Thyroid gland (tissue), 4 donors: ENCODE measurements at places on chromosomes 7 and 10. TPM values are rescaled to one million over a fixed set of nuclear protein-coding genes. Genes with fewer than 3 reads are reported as not detected.

GRCh38 chr7:2608921-2609411 is 22.8 kb upstream of the TTYH3 start:
- no peak for DNase-seq

- DNase-seq = no peak
Measured at GRCh38 chr7:103928581-103928980, 60.9 kb downstream of the RELN start.

DNA sequence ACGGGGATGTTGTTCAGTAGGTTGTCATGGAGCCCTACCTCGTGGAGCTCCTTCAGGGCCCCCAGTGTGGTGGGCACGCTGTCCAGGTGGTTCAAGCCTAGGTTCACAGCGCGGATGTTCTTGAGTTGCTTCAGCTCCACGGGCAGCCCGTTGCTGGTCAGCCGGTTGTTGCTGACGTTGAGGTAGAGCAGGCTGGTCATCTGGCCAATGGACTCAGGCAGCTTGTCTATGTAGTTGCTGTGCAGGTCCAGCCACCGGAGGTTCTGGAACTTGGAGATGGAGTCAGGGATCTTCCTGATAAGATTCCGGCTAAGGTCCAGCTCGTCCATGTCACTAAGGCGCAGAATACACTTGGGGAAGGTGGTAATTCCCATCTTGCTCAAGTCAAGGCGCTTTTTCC is 26.0 kb downstream of the LRRC18 start:
- DNase-seq = no peak

GRCh38 chr7:44920119-44920518 is 34.8 kb upstream of the PURB start:
- no peak for DNase-seq

- DNase-seq = no peak
Measured at GRCh38 chr7:155517969-155518368, 28.4 kb downstream of the CNPY1 start.

Gene HMX2
- total RNA-seq = not detected

DNA sequence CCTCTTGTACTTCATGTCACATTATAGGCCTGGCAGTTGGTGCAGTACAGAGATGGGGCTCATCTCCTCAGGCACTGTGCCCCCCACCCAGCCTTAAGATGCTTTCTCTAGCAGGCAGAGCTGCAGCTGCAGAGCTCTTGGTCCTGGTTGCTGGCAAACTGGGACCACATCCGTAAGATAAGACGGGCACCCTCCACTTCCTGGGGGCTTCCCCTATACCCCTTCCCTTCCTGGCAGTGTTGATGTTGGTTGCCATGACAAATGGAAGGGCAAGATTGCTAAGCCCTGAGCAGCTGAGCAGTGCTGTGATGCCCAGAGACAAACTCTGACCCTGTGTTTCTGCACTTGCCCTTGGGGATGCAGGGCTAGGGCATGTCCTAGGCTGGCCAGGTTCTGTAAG is 103.4 kb upstream of the ANLN start:
- DNase-seq = no peak

- no peak for DNase-seq
Measured at GRCh38 chr7:34373940-34374339, 284.1 kb upstream of the NPSR1 start.

- DNase-seq = no peak
Measured at GRCh38 chr10:118027397-118027796, 19.3 kb downstream of the RAB11FIP2 start.

Gene PNLIP
- not detected for total RNA-seq

GRCh38 chr7:111872450-111873325 is 310.4 kb upstream of the IMMP2L start:
- no peak for DNase-seq

DNA sequence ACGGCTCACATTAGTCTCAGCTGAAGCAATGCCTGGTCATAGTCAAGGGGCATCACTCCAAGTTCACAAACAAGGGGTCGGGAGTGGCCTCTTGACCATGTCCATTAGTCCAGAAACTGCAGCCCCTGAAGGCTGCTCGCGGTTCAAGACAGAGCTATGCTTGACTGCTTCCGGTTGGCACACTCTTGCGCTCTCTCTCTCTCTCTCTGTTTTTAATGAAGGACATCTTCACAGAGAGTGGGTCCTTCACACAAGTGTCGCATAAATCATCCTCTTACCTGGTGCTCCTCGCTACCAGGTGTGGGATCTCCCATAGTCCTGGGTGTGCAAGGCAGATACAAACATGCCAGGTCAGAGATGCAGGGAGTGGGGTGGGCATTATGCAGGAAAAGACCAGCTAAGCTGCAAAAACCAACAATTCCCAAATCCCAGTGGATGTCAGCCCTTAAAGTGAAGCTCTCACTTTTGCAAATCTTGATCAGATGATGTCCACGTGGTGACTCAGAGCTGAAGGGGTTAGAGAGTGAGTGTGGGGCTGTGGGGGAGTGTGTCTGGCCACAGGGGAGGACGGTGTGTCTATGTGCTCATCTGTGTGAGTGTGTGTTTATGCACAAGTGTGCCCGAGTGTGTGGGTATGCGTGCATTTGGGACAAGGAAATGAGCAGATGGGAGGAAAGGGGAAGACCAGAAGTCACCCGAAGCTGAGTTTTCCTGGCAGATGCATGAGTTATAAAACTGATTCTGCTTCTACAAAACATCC is 83.7 kb upstream of the PPP2R2D start:
- no peak for DNase-seq

DNA sequence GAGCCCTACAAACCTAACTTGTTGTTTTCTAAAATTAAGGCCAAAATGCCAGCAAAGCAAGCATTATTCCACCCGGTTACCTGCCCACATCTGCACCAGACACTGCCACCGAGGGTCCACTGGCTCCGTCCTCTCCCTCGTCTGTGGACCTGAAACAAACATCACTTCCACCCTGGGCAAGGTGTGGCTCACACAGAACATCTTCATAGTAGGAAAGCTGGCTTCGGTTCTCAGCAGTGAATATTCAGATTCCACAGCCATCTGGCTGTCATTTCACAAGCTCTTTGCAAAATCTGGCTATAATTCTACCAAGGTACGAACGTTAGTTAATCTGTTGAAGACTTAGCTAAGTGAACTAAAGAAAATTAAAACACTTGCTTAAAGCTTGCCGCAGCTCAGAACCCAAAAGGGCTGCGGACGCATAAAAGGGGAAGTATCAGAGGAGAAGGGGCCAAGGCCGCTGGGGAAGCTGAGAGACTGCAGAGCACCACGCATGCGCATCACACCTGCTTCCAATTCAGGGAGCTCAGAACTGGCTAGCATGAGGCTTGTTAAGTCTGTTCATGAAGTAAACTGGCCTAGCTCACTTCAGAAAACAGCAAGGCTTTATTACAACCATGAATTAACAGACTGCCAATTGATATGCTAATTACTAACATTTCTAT is 46.1 kb downstream of the PTPRN2 start:
- no peak for DNase-seq

DNA sequence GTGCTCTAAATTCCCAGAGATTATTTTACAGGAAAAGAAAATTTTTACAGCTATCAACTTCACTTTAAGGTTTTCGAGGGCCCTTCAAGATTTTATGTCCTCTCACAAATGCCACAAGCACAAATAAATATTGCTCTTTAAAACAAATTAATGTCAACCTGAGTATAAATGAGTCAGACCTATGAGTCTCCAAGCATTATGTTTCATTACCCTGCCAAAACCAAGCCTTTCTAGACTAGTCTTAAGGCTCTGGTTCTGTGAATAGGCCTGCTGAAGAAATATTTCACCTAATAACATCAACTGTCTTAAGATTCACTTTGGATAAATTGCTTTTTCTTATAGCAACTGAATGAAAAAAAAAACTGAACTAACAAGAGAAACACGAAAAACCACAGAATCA is 153.0 kb downstream of the PDE1C start:
- DNase-seq = no peak

Gene TRIM50
- total RNA-seq = 1.5 TPM

Gene LRRD1
- 0.20 TPM for total RNA-seq

DNA sequence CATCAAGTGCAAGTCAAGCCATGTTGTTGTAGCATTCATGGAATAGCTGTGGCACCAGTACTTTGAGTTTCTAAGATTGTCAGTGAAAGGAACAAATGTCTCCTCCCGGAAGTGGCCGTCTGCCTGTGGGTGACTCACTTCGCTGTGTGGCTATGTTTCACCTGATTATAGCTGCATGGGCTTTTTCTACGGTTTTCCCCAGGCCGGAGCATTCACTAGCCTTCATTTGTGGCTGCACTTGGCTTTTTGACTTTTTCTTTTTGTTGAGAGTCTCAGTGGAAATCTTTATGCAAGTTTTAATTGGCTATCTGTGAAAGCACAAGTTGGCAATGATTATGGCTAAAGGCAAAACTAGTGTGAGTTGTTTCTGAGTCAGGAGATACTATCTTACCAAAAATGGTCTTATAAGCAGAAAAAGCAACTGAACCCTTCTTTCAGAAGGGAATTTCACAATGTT is 35.0 kb downstream of the SRI start:
- DNase-seq = no peak

GRCh38 chr7:16295558-16295957 is 125.8 kb downstream of the CRPPA start:
- no peak for DNase-seq

Gene LDB3
- 1.5 TPM for total RNA-seq

Gene CDHR3
- 8.6 TPM for total RNA-seq

Gene PIK3CG
- total RNA-seq = 4.3 TPM

DNA sequence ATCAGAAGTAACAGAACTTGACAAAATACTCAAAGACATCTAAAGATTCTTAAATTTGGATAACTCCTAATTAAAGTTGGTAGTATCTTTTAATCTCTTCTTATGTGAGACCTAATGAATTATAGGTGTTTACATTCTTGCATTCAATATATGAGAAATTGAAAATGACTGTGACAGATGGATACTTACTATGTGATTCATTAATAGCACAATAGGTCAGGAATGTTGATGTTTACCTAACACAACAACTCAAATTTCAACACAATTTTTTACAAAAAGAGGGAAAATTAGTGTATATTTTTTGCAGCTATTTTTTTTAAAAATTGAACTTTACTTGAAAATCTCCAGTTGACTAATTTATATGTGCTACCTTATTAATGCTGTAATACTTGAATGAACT is 31.7 kb upstream of the MCU start:
- DNase-seq = no peak

Gene ZNF783
- total RNA-seq = 13.4 TPM

- DNase-seq = no peak
Measured at GRCh38 chr7:116583653-116584052, 58.8 kb downstream of the CAV1 start.

Gene R3HCC1L
- total RNA-seq = 15.9 TPM

- DNase-seq = no peak
Measured at GRCh38 chr10:110312206-110312605, 7.5 kb upstream of the SMNDC1 start.

- no peak for DNase-seq
Measured at GRCh38 chr7:5435291-5436002, 11.8 kb upstream of the TNRC18 start.

GRCh38 chr10:29869593-29869992 is 189.8 kb downstream of the JCAD start:
- no peak for DNase-seq

DNA sequence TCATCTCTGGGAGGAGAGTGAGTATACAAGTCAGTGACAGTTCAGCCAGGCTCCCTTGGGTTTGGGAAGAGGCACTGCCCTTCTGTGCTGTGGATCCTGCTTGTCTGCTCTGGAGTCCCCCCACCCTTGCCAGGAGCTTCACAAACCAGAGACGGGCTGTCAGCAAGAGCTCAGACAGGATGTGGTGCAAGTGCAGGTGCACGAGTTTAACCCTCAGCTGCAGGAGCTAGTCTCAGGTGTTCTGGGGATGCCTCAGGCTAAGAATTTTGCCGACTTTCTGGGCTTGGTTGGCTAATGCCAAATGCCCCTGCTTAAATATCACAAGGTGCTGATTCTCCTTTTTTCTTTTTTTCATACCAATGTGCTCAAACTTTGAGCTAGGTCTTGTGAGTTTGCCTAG is 22.3 kb downstream of the ZNF783 start:
- DNase-seq = no peak
